Stimulated activated CD4-positive, alpha-beta T cell treated with anti-CD3 and anti-CD28 coated beads, Interleukin-4, amount 100 ng/mL, for 48 hours (primary cell): ENCODE measurements at places on chromosomes 2 and 18.

DNA sequence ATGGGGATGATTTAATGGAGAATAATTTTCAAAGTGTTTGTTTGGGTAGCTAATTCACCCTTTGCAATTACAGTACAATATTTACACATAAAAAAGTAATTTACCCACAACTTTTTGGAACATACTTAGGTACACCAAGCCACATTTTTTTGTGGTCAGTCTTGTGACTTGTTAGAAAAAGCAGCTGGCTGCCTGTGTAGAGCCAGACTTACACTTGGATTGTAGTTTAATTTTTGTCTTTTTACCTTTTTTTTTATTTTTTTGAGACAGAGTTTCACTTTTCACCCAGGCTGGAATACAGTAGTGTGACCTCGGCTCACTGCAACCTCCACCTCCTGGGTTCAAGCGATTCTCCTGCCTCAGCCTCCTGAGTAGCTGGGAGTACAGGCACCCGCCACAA is 45.4 kb downstream of the RALBP1 start:
- DNase-seq = no peak

- no peak for DNase-seq
Observed at GRCh38 chr2:227821043-227821942, 7.7 kb downstream of the CCL20 start.

DNA sequence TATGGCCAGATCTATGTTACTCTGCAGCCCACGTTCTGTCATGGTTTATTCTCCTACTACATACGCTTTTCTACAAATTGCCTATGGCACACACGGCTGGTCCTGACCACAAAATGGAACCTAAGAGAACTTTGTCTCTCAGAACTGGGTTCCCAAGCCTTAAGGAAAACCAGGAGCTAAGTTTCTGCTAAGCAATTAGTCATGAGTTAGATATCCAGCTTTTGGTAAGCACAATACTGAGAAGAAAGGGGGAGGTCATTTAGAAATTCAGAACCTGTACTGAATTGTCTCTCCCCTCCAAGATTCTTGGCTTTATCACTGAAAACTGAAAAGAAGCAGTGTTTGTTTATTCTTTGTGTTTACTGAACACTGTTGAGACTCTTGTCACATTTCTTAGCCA is 283.5 kb upstream of the TANK start:
- no peak for DNase-seq

- DNase-seq = no peak
Observed at GRCh38 chr2:177708660-177709444, 316.3 kb downstream of the AGPS start.

- no peak for DNase-seq
Observed at GRCh38 chr18:77086034-77086433, 46.5 kb downstream of the MBP start.
